ENCODE measurements at places on chromosomes 16 and 17. TPM values are rescaled to one million over a fixed set of nuclear protein-coding genes. Genes with fewer than 3 reads are reported as not detected.

Gene KREMEN2
- 1.7 TPM for total RNA-seq

GRCh38 chr16:86355951-86356350, 154.4 kb upstream of the FOXF1 start:
- no peaks in the 10 kb centered on the region for H3K27me3 ChIP-seq
- DNase-seq: no peak
- H3K4me1 ChIP-seq: no peaks in the 10 kb centered on the region
- H3K27ac ChIP-seq: no peak overlapping the region

DNA sequence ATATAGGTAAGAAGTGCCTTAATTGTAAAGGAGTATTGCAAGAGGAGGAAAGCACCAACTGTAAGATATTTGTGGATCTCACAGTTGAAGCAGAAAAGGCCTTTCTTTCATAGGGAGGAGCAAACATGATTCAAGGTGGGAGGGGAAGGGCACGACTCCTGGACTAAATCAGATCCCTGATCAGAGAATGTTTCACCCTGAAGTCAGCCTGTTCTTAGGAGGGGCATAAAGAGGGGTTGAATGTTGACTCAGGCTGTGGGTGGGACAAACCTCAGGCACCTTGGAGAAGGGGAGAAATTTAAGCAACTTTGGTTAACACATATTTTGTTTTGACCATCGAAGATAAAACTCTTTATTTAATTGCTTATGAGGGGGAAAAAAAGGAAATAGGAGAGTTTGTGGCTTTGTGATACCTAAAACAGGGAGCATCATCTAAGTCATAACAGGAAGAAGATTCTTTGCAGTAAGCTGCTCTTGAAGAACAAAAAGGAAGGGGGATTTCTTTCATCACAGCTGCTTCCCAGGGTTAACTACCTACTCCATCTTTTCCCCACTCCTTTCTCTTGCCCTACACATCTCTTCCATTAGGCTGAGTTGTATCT, 158.6 kb upstream of the ZNF267 start:
- H3K4me1 ChIP-seq: peaks cover 8% of the 10 kb centered on the region
- H3K4me3 ChIP-seq: no peak overlapping the region
- no peak for DNase-seq
- H3K27me3 ChIP-seq: no peaks in the 10 kb centered on the region
- H3K27ac ChIP-seq: no peak overlapping the region

Gene CTRB2
- 0.63 TPM for total RNA-seq

Gene CCDC200
- 22.6 TPM for total RNA-seq

Gene CLEC18B
- 16.4 TPM for total RNA-seq

DNA sequence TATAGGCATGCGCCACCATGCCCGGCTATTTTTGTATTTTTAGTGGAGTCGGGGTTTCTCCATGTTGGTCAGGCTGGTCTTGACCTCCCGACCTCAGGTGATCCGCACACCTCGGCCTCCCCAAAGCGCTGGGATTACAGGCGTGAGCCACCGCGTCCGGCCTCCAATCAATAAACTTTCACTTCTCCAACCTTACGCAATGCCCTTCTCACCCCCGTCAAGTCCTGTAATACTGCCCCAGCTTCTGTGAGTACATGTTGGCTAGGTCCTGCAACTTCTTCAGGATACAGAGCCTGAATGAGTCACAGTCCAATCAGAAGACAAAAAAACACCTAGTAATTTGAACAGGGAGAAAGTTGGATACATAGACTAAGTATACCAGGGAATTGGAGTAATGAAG, 47.1 kb upstream of the PHOSPHO1 start:
- no peaks in the 10 kb centered on the region for H3K4me1 ChIP-seq
- no peaks in the 10 kb centered on the region for H3K36me3 ChIP-seq
- H3K27me3 ChIP-seq: no peaks in the 10 kb centered on the region
- no peak for DNase-seq
- no peak overlapping the region for H3K27ac ChIP-seq

- H3K27me3 ChIP-seq: no peaks in the 10 kb centered on the region
- no peak for DNase-seq
- peaks cover 12% of the 10 kb centered on the region for H3K4me1 ChIP-seq
- H3K4me3 ChIP-seq: no peak overlapping the region
Observed at GRCh38 chr16:81578636-81579413, 134.2 kb downstream of the CMIP start.

Gene GP1BA
- total RNA-seq: 0.47 TPM

Gene ZFPM1
- total RNA-seq: 25.1 TPM

- H3K4me1 ChIP-seq: no peaks in the 10 kb centered on the region
- no peaks in the 10 kb centered on the region for H3K27me3 ChIP-seq
- H3K36me3 ChIP-seq: no peaks in the 10 kb centered on the region
- no peak overlapping the region for H3K4me3 ChIP-seq
Observed at GRCh38 chr16:77422196-77422784, 12.5 kb downstream of the ADAMTS18 start.

DNA sequence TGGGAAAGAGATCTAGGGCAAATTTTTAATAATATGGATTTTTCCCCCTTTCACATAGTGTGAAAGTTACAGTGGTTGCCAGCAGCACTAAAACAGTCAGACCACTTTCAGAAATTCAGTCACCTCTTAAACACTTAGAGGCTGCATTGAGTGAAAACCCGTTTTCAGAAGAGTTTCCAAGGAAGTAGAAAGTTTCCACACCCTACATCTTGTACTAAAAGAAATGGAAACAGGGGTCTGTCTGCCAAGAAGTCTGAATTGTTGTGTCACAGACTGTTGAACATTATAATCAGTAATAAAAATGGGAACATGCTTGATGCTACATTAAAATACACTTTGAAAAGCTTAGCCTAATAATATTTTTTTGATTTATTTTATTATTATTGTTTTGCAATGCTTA, 278.9 kb upstream of the KCNJ16 start:
- H3K4me3 ChIP-seq: no peak overlapping the region
- no peaks in the 10 kb centered on the region for H3K36me3 ChIP-seq
- no peaks in the 10 kb centered on the region for H3K4me1 ChIP-seq
- no peak overlapping the region for H3K27ac ChIP-seq

Gene CHRNE
- 1.4 TPM for total RNA-seq

DNA sequence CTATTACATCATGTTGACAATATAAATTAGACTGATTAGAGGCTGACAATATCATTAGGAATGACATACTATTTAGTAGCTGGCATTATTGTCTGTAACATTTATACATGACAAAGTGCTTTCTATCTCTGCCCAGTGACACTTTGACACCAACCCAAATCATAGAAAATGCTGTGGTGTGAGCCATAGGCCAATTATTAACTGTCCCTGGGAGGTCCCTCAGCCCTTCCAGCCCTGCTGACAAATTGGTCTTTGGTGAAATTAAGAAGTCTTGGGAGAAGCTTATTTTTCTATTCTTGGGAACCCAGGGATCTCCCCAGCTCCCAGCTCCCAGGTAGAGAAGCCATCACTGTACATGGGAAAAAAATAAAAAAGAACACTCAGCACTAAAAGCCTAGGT, 179.6 kb downstream of the AIPL1 start:
- no peak for DNase-seq
- H3K4me3 ChIP-seq: no peak overlapping the region
- no peaks in the 10 kb centered on the region for H3K27me3 ChIP-seq
- no peak overlapping the region for H3K27ac ChIP-seq
- no peaks in the 10 kb centered on the region for H3K36me3 ChIP-seq

Gene CDT1
- 14.9 TPM for total RNA-seq

DNA sequence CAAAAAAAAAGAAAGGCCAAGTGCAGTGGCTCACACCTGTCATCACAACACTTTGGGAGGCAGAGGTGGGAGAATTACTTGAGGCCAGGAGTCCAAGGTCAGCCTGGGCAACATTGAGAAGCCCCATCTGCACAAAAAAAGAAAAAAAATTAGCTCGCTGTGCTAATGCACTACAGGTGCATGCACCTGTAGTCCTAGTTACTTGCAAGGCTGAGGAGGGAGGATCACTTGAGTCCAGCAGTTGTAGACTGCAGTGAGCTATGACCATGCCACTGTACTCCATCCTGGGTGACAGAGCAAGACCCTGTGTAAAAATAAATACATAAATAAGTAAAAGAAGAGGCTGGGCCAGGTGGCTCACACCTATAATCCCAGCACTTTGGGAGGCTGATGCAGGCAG, 39.7 kb downstream of the DCAKD start:
- no peak overlapping the region for H3K4me3 ChIP-seq
- no peak overlapping the region for H3K27ac ChIP-seq
- peaks cover 7% of the 10 kb centered on the region for H3K4me1 ChIP-seq
- DNase-seq: no peak
- no peaks in the 10 kb centered on the region for H3K36me3 ChIP-seq
- no peaks in the 10 kb centered on the region for H3K27me3 ChIP-seq

Gene PRCD
- 3.2 TPM for total RNA-seq

DNA sequence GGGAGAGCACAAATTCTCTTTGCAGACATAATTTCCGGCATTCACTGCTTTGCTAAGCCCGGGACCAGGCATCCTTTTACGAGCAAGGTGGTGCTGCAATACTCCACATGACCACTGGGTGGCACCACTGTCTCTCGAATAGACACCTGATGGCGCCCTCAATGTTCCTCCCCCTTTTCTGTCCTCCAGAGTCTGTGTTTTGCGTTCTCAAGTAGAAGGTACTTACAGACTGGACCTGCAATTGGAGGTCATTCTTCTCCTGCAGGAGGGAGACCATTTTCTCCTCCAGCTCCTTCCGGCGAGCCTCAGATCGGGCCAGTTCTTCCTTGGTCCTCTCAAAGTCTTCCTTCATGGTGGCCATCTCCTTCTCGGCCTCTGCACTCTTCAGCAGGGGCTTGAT, 45.2 kb downstream of the MYH13 start:
- H3K36me3 ChIP-seq: no peaks in the 10 kb centered on the region
- no peaks in the 10 kb centered on the region for H3K4me1 ChIP-seq
- no peak overlapping the region for H3K27ac ChIP-seq
- H3K4me3 ChIP-seq: no peak overlapping the region

DNA sequence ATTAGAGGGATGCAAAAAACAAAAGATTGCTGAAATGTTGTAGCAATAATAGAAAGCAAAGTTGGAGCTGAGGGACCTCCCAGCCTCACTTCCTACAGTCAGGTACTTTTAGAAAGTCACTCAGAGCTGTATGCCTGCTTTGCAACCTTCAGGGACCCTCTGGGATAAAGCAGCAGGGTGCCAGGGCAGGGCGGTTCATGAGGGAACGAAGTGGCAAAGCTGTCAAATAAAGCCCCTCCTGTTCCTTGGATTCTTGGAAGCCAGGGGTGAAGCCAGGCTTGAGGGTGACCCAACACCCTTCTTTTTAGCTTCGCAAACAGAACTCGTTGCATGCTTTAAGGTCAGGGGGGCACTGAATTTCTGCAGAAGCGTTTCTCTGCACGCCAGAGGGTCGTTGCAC, 767 bp downstream of the ATP2C2 start:
- no peaks in the 10 kb centered on the region for H3K36me3 ChIP-seq
- DNase-seq: no peak
- H3K27ac ChIP-seq: no peak overlapping the region
- H3K27me3 ChIP-seq: no peaks in the 10 kb centered on the region

DNA sequence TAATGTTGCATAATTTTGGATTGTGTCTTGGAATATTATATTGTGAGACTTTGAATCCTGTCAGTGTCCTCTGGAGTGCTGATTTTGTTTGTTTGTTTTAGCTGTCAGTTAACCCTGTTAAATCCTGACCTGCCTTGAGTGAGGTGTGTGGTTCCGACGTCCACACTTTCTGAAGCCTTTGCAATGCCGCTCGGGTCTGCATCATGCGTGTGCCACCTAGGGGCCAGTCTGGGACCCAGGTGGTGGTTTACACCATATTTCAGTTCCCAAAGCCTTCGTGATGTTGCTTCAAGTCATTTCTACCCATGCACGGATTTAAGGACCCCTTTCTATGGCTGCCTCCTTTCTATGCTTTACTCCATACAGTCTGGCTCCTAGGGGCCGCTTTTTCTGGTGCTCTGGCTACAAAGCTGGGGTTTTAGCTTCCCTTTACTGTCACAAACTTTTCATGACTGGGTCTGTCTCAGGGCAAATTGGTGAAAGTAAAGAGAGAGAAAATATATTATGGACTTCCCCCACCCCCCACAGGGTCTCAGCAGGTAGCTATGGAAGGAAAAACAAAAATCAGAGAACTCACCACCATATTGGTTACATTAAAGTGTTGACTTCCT, 11.4 kb upstream of the OR4D1 start:
- no peak overlapping the region for H3K27ac ChIP-seq
- DNase-seq: no peak
- no peaks in the 10 kb centered on the region for H3K27me3 ChIP-seq
- H3K36me3 ChIP-seq: no peaks in the 10 kb centered on the region
- no peak overlapping the region for H3K4me3 ChIP-seq

DNA sequence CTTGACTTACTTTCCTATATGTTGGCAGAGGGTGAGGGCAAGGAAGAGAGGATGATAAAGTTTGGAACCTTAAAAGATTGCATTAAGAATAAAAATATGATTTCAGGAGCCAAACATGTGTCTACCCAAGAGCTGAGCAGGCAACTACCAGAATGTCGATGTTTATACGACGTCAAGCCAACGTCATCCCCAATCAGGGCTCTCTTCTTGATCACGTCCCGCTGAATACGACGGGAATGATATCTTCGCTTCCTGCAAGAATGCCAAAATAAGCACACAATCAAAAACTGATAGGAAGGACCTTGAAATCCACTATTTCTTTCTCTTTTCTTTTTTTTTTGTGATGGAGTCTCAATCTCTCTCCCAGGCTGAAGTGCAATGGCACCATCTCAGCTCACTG, 20.1 kb upstream of the ITGAE start:
- no peak overlapping the region for H3K27ac ChIP-seq
- no peak for DNase-seq
- H3K4me1 ChIP-seq: no peaks in the 10 kb centered on the region
- no peak overlapping the region for H3K4me3 ChIP-seq
- no peaks in the 10 kb centered on the region for H3K36me3 ChIP-seq
- no peaks in the 10 kb centered on the region for H3K27me3 ChIP-seq

Gene SOST
- total RNA-seq: not detected

DNA sequence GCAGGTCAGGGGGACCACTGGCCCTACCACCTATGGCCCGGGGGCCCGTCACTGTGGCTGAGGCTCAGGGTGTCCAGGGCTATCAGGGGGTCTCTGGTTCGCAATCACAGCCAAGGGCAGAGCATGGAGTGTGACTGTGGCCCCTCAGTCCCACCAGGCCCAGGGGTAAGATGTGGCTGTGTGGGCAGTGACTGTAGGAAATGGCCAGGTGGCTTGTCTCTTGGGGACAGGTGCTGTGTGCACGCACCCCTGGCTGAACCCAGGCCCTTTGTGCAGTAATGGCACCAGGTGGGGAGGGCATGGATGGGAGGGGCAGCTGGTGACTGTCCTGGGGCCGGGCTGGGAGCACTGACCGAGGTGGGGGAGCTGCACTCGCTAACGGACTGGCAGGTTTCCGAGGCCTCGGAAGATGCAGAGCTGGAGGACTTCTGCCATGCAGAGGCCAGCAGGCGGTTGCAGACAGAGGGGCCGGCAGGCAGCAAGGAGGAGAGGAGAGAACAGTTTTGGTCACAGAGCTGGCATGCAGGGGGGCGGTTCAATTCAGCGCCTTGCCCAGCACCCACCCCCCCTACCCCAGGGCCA, 18.8 kb downstream of the IL34 start:
- no peaks in the 10 kb centered on the region for H3K36me3 ChIP-seq
- no peaks in the 10 kb centered on the region for H3K27me3 ChIP-seq
- no peak for DNase-seq
- peaks cover 10% of the 10 kb centered on the region for H3K4me1 ChIP-seq

All from testis (tissue), 5 donors.